ENCODE measurements at places on chromosomes 6 and 20.

- DNase-seq, result peak; percentile 48
Measured at GRCh38 chr6:146543940-146544615, 445 bp downstream of the RAB32 start.

- DNase-seq, result peak; percentile 34
Measured at GRCh38 chr6:147201885-147202515, 2.2 kb upstream of the STXBP5 start.

- DNase-seq, result no peak
Measured at GRCh38 chr6:64831680-64832079, 875.3 kb downstream of the EYS start.

GRCh38 chr6:46290421-46291274, 119.9 kb upstream of the ENPP5 start:
- no peak for DNase-seq

Measured in thyroid gland (tissue), 4 donors.